ENCODE measurements at places on chromosomes 7 and 10.
A peak's percentile ranks its signal among the peaks of the same experiment; 100 is the strongest.

- peak; percentile 90 for DNase-seq
These were observed 431.2 kb upstream of the AUTS2 start for GRCh38 chr7:69166979-69167516.

GRCh38 chr7:18459484-18460245 is 35.9 kb upstream of the HDAC9 start:
- DNase-seq: no peak

DNA sequence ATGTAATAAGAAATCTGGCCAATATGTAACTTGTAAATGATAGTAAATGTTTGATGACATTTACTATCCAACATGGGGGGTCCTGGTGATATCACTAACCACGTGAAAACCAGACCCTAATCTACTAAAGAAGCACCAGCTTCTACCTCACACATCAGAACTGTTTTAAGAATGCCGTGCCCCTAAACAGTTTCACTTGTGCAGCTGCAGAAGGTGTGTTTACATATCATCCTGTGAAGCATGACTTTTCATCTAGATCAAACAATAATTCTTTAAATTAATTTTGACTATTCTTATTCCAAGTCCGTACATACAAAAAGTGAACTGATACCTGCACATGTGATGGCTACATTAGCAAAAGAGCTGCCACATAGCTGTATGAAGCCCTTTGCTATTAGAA is 61.0 kb downstream of the STEAP1B start:
- no peak for DNase-seq

DNA sequence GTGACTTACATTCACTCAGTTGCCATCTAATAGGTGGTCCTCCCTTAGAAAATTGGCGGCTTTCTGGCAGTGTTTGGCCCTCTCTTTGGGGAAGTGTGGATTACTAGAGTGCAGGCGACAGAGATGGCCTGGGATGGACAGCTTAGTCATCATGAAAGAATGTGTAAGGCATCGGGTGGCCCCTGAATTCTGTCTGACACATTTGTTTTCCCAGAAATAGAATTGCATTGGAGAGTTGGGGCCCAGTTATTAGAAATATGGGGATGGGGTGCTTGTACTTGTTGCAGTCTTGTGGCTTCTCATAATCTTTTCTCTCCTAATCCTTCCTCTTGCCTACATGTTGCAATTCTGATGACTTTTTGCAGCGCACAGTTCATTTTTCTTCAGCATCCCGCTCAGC is 13.8 kb downstream of the TCF7L2 start:
- DNase-seq: no peak

DNA sequence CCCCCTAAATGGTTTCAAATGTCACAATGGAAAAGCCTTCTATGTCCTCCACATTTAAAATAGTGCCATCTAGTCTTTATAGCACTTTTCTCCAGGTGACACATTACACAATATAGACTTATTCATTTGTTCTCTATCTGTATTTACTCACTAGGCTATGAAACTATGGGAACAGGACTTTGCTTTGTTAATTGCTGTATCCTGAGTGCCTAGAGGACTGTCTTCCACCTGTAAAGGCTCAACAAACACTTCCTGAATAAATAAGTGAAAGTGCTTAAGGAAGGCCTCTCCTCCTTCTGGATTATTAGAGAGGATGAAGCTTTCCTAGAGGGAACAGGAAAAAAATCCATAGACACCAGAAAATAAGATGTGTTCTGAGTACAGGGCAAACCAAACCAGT is 397.6 kb upstream of the LRRN3 start:
- no peak for DNase-seq

- no peak for DNase-seq
These were observed 25.3 kb downstream of the PFKFB3 start for GRCh38 chr10:6228010-6228511.

- DNase-seq: no peak
These were observed 54.8 kb upstream of the PLPP4 start for GRCh38 chr10:120402147-120402766.

- no peak for DNase-seq
These were observed 491 bp upstream of the SLC37A3 start for GRCh38 chr7:140398821-140399220.

DNA sequence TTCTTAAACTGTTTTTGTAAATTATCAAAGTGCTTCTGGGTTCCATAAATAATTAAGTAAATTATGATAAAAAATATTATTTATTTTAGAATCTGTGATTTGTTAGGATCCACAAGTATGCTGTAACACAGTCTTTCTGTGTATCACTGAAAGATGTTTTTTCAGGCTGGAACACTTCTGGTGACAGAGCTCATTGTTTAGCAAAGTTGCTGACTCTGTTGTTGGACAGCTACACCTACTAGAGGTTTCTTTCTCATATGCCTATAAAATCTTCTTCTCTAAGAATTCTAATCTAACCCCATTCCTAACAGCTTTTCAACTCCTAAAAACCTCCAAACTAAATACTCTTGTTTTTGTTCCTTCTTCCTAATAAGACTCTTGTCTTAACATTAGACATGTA is 176.8 kb downstream of the THSD7A start:
- DNase-seq: no peak

GRCh38 chr10:34528320-34528719 is 286.8 kb downstream of the PARD3 start:
- peak; percentile 59 for DNase-seq

Measured in NCI-H2107 (cell line).